ENCODE measurements at places on chromosomes 5 and 9. TPM values are rescaled to one million over a fixed set of nuclear protein-coding genes. Genes with fewer than 3 reads are reported as not detected.

F12 gene
- total RNA-seq: 13.2 TPM

CDKN2AIPNL gene
- 22.4 TPM for total RNA-seq

SUB1 gene
- total RNA-seq: 150 TPM

WNT8A gene
- not detected for total RNA-seq

FOXI1 gene
- total RNA-seq: not detected

IFNA21 gene
- not detected for total RNA-seq

WDR38 gene
- total RNA-seq: not detected

NELFB gene
- 55.2 TPM for total RNA-seq

ADAMTS2 gene
- total RNA-seq: not detected

EFNA5 gene
- total RNA-seq: 7.7 TPM

DBH gene
- total RNA-seq: not detected

GHR gene
- 1.4 TPM for total RNA-seq

SLC27A6 gene
- 0.96 TPM for total RNA-seq

CDK7 gene
- 61.7 TPM for total RNA-seq

RASEF gene
- 13.0 TPM for total RNA-seq
